ENCODE measurements at places on chromosomes 3 and 15. TPM values are rescaled to one million over a fixed set of nuclear protein-coding genes. Genes with fewer than 3 reads are reported as not detected.
A peak's percentile ranks its signal among the peaks of the same experiment; 100 is the strongest.

DNA sequence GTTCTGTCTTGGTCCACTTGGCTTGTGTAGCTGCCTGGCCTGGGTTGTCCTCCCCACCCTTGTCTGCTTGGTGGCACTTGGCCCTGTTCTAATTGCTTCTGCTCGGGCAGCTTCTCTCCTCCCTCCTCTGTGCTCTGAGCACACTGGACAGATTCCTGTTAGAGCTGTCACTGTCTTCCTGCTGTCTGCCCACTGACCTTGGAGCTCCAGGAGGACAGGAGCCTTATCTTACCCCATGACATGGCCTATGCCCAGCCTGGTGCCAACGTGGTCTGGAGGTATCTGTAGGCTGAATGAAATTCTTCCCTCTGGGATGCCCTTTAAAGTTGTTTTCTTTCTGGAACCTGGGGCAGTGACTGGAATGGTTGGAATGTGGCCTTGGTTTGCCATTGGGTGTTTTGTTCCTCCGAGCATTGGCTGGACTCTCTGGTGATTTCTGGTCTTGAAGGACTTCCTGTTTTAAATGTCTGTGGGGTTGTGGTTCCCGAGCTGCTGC is 94.1 kb downstream of the FAM43A start:
- DNase-seq: no peak

GRCh38 chr3:127800508-127800907 is 21.8 kb downstream of the MGLL start:
- DNase-seq: no peak

DNA sequence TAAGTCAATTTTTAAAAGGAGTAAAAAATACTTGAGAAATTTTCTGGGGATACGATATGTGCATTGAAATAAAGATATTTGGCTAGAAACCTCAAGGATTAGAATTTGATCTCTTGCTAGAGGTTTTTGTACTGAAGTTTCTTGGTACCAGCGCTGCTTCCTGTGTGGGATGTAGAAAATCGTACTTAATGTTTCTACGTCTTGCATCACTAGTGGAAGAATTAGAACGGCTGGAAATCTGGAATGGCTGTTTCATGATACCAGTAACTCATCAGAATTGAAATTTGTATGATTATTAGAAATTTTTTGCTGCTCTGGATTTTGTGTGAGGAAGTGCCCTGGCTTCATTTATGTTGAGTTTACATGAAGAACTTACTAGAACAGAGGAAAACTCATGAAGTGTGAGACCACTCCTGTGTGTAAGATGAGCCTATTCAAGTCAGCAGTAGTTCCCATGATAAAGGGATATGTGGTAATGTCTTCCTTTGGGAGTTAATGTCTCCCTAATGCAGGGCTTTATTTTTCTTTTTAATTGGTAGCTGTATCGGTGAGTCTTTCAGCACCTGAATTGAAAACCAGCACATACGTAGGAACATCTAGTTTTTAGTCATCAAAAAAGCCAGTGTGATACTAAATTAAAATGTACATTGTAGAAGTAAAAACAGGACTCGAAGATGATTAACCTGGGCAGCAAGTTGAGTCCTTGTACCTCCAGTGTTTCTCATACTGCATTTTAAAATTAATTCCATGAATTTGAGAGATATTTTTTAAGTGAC is 3.2 kb downstream of the KBTBD8 start:
- DNase-seq: no peak

The CD86 gene
- not detected for total RNA-seq

GRCh38 chr3:139601191-139601961 is 61.8 kb upstream of the RBP1 start:
- DNase-seq: no peak

DNA sequence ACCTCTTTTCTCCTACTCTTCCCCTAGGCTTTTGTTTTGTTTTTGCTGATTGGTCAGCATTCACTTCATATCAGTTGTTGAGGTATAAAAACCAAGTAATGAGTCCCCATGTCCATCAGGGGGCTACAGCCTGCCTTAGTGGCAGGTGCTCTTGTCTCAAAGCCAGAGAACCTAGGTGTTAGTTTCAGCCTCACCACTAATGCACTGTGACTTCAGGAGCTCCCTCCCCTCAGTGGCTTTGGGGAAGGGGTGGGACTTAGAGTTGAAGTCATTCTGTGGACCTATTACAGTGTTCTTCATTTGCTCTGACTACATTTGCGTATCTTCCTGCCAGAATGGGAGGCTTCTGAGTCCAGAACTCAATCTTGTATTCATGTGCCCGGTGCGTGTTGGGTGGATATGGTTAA is 41.6 kb downstream of the NR2C2 start:
- peak; percentile 2 for DNase-seq

The TGFBR2 gene
- 42.9 TPM for total RNA-seq

- DNase-seq: peak; percentile 33
Observed at GRCh38 chr3:133527081-133527715, 46.3 kb upstream of the CDV3 start.

- DNase-seq: no peak
Observed at GRCh38 chr3:106616556-106616955, 747.7 kb upstream of the CBLB start.

GRCh38 chr15:58980351-58980939 is 7.0 kb upstream of the RNF111 start:
- DNase-seq: peak; percentile 55

- DNase-seq: no peak
Observed at GRCh38 chr3:14614189-14614588, 37.4 kb upstream of the CCDC174 start.

DNA sequence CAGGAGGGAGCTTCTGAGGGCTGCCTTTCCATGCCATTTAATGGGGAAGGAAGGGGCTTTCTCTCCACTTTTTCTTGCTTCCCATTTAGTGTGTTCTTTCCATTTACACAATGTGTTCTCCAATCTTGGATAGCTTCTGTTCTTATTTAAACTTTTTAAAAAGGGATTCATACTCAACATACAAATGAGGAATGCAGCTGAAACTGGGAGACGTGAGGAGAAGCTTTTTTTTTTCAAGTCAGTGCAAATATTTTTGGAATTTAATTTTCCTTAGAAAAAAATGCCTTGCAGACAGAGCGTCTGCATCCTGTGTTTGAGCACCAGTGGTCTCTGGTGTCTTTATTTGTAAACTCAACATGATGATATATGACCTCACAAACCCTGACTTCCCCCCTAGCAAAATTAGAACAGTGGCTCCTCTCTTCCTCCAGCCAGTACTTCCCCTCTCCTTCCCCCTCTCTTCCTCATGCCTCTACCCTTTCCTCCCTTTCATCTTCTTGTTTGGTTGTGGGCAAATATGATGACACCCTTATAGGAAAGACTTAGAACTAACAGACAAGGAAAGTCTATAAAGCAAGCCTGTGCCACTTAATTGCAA is 48.1 kb upstream of the PCSK6 start:
- DNase-seq: no peak

DNA sequence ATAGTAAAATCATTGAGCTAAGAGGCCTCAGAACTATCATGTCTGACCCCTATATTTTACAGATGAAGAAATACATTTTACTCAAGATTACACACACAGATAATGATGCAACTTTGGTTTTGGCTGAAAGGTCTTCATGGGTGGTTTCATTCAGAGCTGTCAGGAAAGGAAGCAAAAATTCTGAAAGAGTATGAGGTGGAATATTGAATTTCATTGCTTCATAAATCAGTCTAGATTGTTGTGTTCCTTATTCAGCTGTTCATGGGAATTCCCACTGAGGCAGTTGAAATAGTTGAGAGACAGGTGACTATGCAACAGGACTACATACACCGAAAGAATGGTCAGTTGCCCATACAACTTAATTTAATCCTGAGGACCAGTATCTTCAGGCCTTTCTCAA is 39.4 kb downstream of the CD200 start:
- no peak for DNase-seq
